ENCODE measurements at places on chromosomes 4 and X. TPM values are rescaled to one million over a fixed set of nuclear protein-coding genes. Genes with fewer than 3 reads are reported as not detected.

GRCh38 chr4:184644553-184645307 lies 4.5 kb downstream of the CASP3 start:
- H3K4me1 ChIP-seq = peaks cover 39% of the 10 kb centered on the region
- DNase-seq = no peak
- no peak overlapping the region for H3K27ac ChIP-seq
- H3K36me3 ChIP-seq = peaks cover 4% of the 10 kb centered on the region

GRCh38 chr4:152240232-152240631 lies 295.7 kb downstream of the FBXW7 start:
- no peaks in the 10 kb centered on the region for H3K27me3 ChIP-seq
- DNase-seq = no peak
- no peak overlapping the region for H3K4me3 ChIP-seq
- no peak overlapping the region for H3K27ac ChIP-seq
- no peaks in the 10 kb centered on the region for H3K36me3 ChIP-seq

Gene UGT2B15
- not detected for total RNA-seq

Gene TRIM60
- not detected for total RNA-seq

- H3K27ac ChIP-seq = no peak overlapping the region
- no peaks in the 10 kb centered on the region for H3K4me1 ChIP-seq
- no peak overlapping the region for H3K4me3 ChIP-seq
- no peaks in the 10 kb centered on the region for H3K36me3 ChIP-seq
- no peak for DNase-seq
- H3K27me3 ChIP-seq = no peaks in the 10 kb centered on the region
Measured at GRCh38 chrX:145178268-145178667, 69.0 kb upstream of the SPANXN1 start.

Gene CNOT6L
- total RNA-seq = 30.2 TPM

DNA sequence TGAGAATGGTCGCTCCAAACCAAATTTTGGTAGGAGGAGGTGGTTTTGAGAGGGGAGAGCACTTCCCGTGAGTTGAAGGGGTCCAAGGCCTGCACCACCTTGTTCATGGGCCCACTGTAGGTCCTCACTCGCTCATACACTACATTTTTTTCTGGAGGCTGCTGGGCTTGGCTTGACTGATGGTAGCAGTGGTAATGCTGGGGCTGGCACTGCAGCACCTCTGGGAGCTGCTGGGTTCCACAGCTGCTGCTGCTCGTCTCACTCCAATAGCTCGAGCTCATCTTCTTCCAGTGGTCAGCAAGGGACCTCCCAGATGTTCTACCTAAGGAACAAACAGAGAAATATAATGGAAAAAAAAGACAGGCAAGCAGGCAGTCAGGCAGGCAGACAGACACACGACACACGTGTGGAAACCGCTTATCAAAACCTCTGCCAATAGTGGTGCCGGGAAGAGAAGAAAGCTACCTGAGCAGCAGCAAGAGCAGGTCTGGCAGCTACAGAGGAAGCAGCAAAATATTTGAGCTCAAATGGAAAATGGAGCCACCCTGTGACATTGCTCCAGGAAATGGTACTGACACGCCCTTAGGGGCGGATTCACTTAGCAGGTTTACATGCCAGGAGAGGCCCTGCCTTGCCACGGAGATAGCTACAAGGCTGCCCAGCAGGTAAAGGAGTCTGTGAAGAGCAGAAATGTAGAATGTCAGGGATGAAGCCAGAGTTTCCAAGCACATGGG lies at the start of gene POF1B:
POF1B (minus strand) TSS at position 492 of the 734 bp plus-strand sequence; CDS start at position 281, 211 bp downstream.
- H3K27ac ChIP-seq = no peak within 1 kb of the TSS
- H3K4me1 ChIP-seq = peaks cover 7% of the 10 kb centered on the region

DNA sequence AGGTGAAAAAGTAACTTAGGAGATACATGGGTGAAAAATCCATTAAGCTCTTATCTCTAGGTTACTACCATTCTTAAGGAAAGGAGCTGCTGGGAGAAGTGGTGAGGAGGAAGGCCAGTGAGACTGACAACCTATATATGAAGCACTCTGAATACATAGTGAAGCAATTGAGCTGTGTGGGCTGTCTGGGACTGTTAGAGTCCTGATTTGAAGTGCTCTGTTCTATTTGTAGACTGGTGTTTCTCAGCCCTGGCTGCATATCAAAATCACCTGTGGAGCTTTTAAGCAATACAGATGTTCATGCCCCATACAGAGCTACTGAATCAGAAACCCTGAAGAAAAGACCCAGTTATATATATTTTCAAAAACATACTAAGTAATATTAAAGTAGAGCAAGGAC lies 3.9 kb downstream of the SERTM2 start:
- peaks cover 30% of the 10 kb centered on the region for H3K4me1 ChIP-seq
- DNase-seq = no peak
- H3K4me3 ChIP-seq = no peak overlapping the region

DNA sequence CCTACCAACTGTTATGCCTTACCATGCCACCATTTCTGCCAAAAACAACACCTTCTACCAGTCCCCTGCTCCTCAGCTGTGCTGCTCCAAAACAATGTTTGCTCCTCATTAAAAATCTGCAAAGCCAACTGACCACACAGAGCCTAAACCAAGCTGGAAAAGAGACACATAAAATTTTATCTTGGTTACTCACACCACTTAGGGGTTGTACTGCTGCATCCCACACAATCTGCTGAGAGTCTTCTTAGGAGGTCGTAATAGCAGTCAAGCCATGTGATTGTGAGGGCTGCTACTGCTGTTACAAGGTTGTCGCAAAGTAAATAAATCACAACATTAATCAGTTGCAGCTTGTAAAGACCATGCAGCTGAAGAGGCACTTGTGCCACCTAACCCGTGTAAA lies 607.4 kb upstream of the FAM241A start:
- no peaks in the 10 kb centered on the region for H3K27me3 ChIP-seq
- no peak overlapping the region for H3K27ac ChIP-seq
- no peaks in the 10 kb centered on the region for H3K4me1 ChIP-seq
- H3K4me3 ChIP-seq = no peak overlapping the region
- no peaks in the 10 kb centered on the region for H3K36me3 ChIP-seq

GRCh38 chr4:162229670-162230069 lies 65.9 kb upstream of the FSTL5 start:
- H3K4me3 ChIP-seq = no peak overlapping the region
- H3K36me3 ChIP-seq = no peaks in the 10 kb centered on the region
- no peaks in the 10 kb centered on the region for H3K27me3 ChIP-seq

DNA sequence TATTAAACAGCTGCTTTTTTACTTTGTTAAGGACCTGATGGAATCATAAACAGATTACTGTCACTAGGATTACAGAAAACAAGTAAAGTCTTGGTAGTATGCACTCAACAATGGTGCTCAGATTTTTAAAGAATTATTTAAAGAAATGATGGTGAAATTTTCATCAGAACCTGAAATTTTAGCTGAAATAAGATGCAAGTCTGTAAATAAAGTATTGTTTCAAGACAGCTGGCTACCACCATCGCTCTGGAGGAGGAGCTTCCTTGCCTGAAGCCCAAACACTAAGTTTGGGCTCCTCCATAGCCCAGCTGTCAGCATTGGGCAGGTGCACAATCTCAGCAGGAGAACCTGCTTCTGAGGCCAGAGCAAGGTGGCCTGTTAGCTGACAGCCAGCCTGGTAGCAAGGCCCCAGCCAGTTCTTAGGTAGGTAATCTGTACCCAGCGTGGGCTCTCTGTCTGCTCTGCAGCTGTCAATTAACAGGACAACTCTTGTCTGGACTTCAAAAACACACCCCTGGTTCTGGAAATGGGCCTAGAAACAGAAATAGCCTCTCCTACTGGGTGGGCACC lies 4.6 kb downstream of the GAB1 start:
- peaks cover 5% of the 10 kb centered on the region for H3K36me3 ChIP-seq
- no peaks in the 10 kb centered on the region for H3K27me3 ChIP-seq
- peak overlapping the region; percentile 49 for H3K4me3 ChIP-seq
- H3K4me1 ChIP-seq = peaks cover 61% of the 10 kb centered on the region
- no peak overlapping the region for H3K27ac ChIP-seq

DNA sequence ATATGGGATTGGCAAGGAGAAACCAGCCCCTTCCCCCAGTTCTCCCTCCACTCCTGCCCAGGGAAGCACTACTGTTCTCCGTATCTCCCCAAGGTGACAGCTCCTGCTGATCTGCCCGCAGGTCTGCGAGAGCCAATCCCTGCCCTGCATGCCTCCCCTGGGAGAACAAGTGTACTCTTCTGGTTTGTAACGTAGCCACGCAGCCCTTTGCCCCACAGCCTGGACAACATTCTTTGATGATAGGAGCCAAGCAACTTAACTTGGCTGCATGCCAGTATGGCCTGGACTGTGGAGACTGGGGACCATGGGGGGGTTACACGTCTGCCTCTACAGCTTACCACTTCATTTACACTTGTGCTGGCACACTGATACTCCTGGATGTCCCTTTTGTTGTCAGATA lies 2.0 kb downstream of the STBD1 start:
- no peak for DNase-seq
- H3K4me1 ChIP-seq = peaks cover 6% of the 10 kb centered on the region
- H3K27me3 ChIP-seq = peaks cover 51% of the 10 kb centered on the region
- no peaks in the 10 kb centered on the region for H3K36me3 ChIP-seq
- H3K4me3 ChIP-seq = peak overlapping the region; percentile 44

DNA sequence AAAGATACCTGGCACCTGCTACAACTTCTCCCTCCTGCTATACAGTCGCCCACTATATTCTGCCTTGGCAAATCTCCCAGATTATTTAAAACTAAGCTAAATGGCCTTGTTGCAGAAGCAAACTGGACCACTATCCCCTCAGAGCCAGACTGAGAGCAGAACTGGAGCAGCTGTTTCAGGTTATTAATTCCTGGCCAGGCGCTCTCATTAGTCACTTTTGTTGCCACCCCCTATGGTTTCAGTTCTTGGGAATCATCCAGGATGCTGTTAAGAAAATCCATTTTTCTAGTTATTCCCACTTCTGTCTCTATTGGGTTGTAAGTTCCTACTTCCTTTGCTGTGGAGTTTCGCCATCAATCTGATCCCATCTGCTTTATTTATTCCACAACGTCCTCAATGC lies 30.1 kb downstream of the ADGRA3 start:
- no peaks in the 10 kb centered on the region for H3K27me3 ChIP-seq
- no peak for DNase-seq
- H3K4me3 ChIP-seq = no peak overlapping the region

DNA sequence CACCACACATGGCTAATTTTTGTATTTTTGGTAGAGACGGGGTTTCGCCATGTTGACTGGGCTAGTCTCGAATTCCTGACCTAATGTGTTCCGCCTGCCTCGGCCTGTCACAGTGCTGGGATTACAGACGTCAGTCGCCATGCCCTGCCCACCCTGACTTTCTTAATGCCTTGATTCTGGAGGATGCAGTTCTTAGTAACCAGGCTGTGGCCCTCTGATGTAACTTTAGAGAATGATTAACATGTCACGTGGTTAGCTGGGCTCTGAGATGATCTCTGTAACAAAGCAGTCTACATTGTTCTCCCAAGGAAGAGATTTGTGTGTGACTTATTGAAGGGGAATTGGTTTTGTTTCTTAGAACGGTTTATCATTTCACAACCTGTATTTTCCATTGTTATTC lies 30.6 kb downstream of the ANK2 start:
- peaks cover 21% of the 10 kb centered on the region for H3K4me1 ChIP-seq
- H3K4me3 ChIP-seq = no peak overlapping the region
- DNase-seq = no peak
- no peaks in the 10 kb centered on the region for H3K36me3 ChIP-seq
- no peak overlapping the region for H3K27ac ChIP-seq

DNA sequence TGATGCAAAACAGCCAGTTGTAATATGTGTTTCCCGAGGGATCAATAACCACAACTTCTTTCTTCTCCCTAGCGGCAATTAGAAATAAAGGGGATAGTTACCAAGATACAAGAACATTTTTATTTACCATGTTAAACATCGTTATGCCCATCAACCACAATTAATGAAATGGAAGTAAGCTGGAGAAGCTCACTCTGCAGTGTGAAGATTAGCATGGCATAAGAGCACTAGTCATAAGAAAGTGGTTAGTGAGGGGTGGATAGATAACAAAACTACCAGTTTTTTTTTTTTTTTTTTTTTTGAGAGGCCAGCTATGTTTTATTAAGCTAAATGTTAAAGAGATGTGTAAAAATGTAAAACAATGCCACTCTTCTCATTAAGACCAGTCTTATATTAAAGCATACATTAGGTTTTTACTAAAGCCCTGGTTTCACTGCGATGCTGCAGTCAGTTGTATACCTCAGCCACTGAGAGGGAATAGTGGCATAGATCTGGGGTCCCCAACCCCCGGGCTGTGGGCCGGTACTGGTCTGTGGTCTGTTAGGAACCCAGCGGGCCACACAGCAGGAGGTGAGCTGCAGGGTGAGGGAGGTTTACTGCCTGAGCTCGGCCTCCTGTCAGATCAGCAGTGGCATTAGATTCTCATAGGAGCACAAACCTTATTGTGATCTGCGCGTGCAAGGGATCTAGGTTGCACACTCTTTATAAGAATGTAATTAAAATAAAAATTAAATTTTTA lies 27.9 kb upstream of the NFXL1 start:
- DNase-seq = no peak
- no peak overlapping the region for H3K27ac ChIP-seq

GRCh38 chr4:25702848-25703247 lies 47.2 kb downstream of the SLC34A2 start:
- H3K27ac ChIP-seq = no peak overlapping the region
- H3K4me3 ChIP-seq = no peak overlapping the region
- DNase-seq = no peak
- no peaks in the 10 kb centered on the region for H3K36me3 ChIP-seq
- no peaks in the 10 kb centered on the region for H3K27me3 ChIP-seq

GRCh38 chr4:143558823-143559756 lies 45.6 kb downstream of the SMARCA5 start:
- no peak overlapping the region for H3K4me3 ChIP-seq
- no peak overlapping the region for H3K27ac ChIP-seq
- H3K36me3 ChIP-seq = peaks cover 13% of the 10 kb centered on the region
- no peak for DNase-seq
- H3K4me1 ChIP-seq = no peaks in the 10 kb centered on the region

Gene FAT4
- total RNA-seq = 26.6 TPM

Gene SLC49A3
- 0.91 TPM for total RNA-seq

Gene DEFB131A
- not detected for total RNA-seq

Gene RGN
- total RNA-seq = 0.70 TPM

Gene ABLIM2
- total RNA-seq = 3.8 TPM

Gene FGFR3
- total RNA-seq = 48.1 TPM

Gene RASL11B
- total RNA-seq = 10.2 TPM

DNA sequence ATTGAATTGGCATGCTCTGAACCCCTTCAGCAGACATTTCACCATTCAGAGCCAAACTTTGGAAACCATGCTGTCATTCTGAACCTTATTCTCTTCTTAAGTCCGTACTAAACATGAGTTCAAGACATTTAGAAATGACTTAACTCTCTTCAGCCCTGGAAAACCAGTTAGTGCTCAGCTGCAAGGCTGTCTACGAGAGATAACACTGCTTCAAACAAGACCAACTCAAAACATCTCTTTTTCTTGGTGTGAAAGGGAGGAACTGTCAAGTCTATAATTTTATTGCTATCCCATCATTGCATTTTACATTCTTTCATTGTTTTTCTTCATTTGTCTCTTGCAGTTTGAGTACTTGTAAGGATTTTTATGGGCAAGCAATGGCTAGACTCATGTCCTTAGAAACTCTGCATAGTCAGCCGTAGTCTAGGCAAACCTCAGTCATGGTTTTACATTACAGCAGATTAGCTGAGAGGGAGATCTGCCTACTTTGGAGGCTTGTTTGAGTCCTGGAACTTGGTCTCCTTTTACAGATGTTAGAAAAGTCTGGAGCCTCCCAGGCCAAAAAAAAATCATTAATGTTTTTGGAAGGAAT lies 120.6 kb upstream of the JADE1 start:
- H3K4me3 ChIP-seq = no peak overlapping the region
- H3K4me1 ChIP-seq = peaks cover 28% of the 10 kb centered on the region
- H3K27ac ChIP-seq = no peak overlapping the region
- no peaks in the 10 kb centered on the region for H3K27me3 ChIP-seq

Measured in neural crest cell (in vitro differentiated cells).